ENCODE measurements at places on chromosomes 6 and 20.

GRCh38 chr6:170038708-170039107 lies 252.2 kb downstream of the DLL1 start:
- no peak for DNase-seq

- DNase-seq: no peak
Measured at GRCh38 chr20:64153861-64154589, 10.2 kb upstream of the MYT1 start.

DNA sequence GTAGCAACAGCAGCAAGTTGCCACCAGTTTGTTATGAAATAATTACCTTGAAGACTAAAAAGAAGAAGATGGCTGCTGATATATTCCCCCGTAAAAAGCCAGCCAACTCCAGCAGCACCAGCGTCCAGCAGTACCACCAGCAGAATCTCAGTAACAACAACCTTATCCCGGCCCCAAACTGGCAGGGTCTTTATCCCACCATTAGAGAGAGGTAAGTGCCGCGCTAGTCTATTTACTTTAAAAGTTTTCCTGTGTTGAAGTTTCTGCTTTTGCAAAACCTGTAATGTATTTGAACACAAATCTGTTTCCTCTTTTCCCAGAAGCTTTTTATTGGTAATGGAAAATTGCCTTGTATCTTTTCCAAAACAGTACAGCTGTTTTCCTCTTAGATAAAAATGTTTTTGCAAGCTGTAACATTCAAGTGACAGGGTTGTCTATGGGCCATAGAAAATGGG lies 725 bp downstream of the BTBD3 start:
- DNase-seq: no peak

- no peak for DNase-seq
Measured at GRCh38 chr6:143974089-143974488, 34.0 kb downstream of the PLAGL1 start.

DNA sequence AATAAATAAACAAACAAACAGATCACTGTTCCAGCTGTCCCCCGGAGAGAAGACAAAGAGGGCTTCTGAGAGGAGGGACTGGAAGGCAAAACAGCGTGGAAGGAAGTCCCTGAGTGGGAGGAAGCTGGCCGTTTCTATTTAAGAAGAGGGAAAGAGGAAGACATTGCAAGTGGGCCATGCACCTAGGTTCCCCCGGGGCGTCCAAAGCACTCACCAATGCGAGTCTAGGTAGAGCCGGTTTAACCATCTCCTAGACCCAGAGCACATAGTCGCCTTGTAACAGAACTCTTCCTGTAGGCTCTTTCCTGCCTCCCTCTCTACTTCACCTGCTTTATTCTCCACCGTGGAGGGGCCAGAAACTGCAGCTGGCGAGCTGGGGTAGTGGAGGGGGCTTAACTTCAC lies 158.4 kb downstream of the ZDHHC14 start:
- no peak for DNase-seq

- no peak for DNase-seq
Measured at GRCh38 chr6:69487688-69488087, 309.1 kb downstream of the LMBRD1 start.

DNA sequence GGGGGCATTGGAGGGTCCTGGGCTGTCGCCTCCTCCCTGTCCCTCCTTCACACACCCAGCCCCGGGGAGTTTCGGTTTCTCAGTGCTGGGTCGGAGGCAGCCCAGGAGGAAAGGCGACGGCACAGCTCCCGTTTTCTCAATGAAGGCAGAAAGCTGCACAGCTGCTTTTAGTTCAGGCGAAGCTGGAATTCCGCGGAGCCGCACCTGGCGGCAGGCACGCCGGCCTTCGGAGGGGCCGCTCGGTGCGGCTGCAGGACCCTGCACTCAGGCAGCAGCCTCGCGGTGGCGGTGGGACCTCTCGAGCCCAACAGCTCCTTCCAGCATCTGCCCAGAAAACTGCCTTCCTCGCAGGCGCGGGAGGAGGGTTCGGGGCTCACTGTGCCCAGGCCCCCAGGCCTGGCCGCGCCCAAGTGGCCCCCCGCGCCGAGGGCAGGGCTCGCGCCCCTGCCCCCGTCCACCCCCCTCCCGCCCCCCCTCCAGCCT lies 4.6 kb downstream of the FOXQ1 start:
- no peak for DNase-seq

GRCh38 chr20:2469991-2470422 lies 582 bp downstream of the SNRPB start:
- DNase-seq: peak; percentile 31

GRCh38 chr6:5174244-5174643 lies 86.5 kb downstream of the LYRM4 start:
- DNase-seq: peak; percentile 24

DNA sequence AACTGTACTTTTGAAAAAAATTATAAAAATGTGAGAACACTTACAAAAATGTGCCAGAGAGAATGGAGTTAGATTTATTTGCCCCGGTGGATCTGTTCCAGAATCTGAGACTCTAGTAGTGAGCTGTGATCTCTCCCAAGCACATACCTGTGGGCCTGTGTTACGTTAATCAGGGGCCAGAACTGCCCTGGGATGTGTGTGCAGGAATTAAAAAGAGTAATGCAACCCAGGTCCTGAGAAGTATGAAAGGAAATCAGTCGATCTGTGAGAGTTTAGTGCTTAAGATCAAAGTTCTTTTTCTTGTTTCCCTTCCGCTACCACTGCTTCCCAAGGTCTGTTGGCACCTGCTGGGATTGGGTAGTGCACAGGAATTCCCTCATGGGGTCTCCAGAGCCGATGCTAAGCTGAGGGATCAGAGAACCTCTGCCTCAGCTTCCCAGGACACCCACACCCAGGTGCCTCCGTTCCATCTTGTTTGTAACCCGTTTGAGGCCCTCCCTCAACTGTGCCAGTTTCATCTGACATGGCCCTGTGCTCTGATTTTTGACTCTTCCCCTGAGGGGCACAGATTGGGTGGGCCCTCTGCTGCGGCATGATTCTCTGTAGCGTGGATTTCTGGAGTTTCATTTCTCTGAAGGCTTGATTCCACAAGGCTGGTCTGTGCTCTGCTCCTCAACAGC lies 87.7 kb downstream of the RREB1 start:
- DNase-seq: no peak

DNA sequence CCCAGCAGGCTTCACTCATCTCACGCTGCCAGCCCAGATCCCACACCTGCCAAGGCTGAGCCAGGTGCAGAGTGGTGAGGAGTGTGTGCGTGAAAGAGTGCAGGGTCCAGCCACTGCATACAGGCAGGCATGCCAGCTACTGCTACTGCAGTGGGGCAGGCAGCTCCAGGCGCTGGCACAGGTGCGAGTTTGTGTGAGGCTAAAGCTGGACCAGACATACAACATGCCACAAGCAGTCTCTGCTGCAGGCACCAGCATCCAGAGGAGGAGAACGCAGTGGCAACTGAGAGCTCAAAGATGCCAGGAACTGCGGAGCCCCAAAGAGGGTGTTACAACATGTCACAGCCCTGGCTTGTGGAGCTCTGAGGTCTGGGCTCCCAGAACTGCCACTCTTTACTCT lies 149.8 kb downstream of the EYS start:
- no peak for DNase-seq

- DNase-seq: peak; percentile 30
Measured at GRCh38 chr6:108798670-108799353, 49.4 kb upstream of the ARMC2 start.
